ENCODE measurements at places on chromosomes 1 and 21.
A peak's percentile ranks its signal among the peaks of the same experiment; 100 is the strongest.

DNA sequence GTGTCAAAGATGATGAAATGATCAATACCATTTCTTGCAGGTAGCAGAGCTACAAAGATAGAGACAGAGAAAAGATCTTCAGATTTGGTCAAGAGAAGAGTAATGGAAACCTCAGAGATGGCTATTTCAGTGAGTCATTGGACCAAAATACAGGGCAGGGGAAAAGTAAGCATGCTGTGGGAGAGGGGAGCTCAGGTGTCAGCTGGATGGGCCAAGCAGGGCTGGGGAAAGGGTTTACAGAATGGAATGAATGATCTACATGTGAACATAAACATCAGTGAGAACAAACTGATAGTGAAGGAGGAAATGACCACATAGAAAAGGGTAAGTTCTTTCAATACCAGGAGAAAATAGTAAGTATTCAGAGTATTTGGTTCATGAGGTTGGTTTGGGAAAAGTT is 61.4 kb upstream of the CNN3 start:
- no peak for DNase-seq

DNA sequence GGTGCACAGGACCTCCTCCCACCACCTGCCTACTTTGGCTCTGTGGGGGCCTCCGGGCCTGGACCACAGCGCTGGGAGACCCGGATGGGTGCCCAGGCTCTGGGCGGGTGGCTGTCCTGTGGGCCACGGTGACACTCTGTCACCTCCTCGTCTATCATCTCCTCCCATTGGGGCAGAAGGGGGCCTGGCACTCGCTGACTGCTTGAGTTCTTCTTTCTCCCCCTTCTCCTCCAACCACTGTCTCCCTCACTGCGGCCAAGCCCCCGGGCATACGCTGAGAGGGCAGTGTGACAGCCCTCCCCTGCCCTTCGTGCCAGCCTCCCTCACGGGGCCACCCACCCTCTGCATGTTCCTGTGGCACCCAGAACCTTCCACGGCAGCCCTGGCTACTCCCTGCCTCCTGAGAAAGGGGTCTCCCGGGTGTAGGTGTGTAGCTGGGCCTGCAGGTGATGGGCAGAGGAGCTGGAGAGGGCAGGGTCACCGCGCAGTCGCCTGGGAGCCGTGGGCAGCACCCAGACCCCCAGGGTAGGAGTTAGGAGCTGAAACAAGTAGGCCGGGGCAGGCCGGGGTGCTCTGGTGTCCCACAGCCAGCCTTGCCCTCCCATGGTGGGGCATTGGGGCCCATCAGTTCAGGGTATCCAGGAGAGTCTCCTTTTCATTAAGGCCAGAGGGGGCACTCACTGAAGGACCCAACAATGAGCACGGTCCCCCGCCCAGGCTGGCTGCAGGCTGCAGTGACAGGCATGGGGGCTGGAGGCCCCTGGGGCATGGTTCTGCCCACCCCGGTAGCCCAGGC is 9.2 kb upstream of the ARF1 start:
- no peak for DNase-seq

DNA sequence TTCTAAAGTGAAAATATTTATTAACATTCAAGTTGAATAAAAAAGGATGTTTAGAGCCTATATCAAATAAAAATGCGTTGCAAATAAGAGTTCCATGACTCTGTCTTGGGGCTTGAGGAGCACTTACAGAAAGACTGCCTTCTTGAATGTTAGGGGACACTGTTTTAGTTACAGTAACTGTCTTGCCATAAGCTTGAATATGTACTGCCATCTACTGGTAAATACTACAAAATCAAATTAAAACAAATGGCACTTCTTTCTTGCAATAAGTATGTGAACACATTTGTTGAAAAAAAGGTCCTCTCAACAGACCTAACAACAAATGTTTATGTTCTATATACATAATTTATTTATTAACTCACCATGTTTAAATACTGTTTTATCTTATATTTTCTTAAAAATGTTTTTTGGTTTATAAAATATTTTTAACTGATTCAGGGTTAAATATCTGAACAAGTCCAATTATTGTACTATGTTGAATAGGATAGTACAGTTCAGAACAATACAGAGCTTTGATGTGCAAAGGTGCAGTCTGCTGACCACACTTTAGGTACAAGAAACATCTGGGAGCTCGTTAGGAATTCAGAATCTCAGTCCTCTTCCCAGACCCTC is 199.5 kb downstream of the LRRIQ3 start:
- peak; percentile 30 for DNase-seq

- no peak for DNase-seq
These were observed 16.7 kb upstream of the FABP3 start for GRCh38 chr1:31389616-31390015.

GRCh38 chr1:182684116-182684828 is at the start of gene RGS8:
Gene RGS8 (minus strand): TSS chr1:182684587. CDS start chr1:182669649, 14,938 bp downstream.
- DNase-seq = peak; percentile 12

DNA sequence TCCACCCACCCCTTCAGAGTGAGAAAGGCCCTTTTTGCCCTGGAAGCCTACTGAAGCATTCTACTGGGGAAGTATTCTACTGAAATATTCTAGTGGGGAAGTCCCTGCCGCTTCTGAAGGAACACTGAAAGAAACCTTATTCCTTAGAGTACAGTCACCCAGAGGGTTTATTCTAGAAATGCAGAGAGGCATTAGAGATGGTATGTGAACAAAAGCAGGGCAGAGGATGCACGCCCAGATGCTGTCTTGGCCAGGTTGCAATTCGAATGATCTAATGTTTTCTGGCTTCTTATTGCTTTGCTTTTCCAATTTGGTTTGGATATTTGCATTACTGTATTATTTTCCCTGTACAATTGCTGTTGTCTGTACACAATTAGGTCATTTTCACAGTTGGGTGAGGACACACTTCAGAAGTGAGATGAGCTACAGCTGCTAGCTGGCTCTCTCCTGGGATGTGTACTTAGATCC is 37.1 kb downstream of the CCN1 start:
- DNase-seq = no peak

DNA sequence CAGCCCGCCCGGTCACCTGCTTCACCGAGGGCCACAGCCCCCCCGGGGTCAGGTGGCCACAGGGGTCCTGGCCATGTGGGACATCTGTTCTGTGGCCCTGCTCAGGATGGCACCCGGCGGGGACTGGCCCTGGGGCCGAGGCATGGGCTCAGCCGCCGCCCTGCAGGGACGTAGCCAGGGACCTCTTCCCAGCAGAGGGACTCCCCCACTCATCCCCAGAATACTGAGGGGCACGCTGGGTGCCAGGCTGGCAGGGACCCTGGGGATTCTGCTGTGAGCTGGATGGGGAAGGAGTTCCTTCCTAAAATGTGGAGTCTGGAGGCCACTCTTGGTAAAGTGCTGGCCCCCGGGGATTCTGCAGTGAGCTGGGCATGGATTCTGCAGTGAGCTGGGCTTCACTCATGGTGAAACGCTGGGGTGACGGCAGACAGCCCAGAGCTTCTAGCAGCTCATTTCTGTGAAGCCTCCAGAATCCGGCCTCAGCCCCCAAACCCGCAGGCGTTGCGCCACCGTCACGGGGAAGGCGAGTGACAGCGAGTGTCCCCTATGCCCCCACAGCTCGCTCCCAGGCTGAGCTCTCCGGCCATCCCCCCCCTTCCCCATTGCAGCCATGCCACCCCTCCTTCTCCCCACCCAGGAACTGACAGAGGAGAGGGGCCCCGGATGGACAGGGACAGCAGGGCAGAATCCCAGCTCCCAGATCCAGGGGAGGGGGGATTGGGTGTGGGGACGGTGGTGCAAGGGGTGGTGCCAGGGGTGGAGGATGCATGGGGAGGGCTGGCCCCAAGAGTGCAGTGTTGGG is 1.4 kb downstream of the ITGB2 start:
- no peak for DNase-seq

- DNase-seq = no peak
These were observed 30.9 kb upstream of the CADM3 start for GRCh38 chr1:159140474-159140873.

DNA sequence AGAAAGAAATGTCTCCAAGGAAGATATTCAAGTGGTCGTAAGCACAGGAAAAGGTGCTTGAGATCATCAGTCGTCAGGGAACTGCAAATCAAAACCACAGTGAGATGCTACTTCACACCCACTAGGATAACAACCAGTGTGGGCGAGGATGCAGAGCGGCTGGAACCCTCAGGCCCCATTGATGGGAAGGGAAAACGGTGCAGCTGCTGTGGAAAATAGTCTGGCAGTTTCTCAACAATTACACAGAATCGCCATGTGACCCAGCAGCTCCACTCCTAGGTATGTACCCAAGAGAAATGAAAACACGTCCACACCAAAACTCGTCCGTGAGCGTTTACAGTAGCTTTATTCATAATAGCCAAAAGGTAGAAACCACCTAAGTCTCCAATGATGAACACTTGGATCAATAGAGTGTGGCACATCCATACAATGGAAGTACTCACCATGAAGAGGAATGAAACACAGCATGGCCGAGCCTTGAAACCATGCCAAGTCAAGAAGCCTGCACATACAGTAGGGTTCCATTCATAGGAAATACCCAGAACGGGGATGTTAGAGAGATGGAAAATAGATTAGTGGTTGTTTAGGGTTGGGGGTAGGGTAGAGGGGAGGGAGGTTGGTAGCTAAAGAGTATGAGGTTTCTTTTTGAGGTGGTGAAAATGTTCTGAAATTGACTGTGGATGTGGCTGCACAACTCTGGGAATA is 6.1 kb downstream of the DFFB start:
- no peak for DNase-seq

Data from NCI-H187 treated with DMSO at 0.1 percent for 48 hours (cell line).